ENCODE measurements at places on chromosomes 3 and 15.

DNA sequence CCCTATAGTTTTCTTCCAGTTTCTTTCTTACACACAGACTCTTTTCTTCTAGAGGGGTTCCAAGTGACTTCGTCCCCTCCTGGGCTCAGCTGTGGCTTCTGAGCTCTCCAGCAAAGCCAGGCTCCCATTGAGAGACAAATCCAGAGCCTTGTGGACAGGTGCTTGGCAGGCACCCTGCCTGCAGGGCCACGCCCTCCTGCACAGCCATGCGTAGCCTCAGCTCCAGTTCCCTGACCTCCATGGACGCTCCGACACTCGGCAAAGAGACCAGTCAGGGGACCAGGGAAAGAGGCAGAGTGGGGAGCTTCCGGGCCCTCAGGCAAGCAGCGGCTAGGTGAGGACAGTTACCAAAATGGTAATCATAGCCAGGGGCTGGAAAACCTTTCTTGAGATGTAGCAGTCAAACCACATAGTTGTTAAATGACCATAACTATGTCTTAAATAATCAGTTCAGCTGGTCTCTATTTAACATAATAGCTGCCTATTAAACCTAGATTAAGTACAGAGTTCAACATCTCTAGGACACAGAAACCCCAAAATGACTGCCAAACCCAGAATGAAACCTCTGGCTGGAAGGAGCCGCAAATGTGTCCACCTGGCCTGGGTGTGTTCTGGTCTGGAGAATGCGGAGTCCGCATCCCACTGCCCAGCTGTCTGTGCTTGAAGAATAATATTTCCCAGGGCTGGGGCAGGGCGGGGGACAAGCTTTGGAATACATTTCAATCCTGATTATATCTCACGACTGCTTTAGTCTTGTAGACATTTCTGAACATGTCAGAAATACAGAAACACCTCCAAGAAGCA is 69.3 kb upstream of the RGMA start:
- DNase-seq = no peak

DNA sequence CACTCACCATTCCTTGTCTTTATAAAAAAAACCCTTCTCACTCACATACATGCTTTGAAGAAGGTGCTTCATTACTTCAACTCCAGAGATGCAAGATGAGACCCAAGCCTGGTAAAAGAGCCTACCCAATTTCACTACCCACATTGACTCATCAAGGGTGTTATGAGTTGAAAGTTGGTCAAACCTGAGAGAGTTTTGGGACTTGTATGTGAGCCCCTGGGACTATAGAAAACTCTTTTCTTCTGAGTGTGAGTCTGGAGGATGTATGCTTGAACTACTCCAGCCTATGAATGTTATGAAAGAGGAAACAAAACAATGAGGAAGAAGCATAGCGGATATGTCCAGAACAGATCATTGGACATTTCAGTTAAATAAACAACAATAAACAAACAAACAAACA is 106.5 kb upstream of the SATB1 start:
- no peak for DNase-seq

GRCh38 chr15:42728972-42729371 is 8.0 kb downstream of the CDAN1 start:
- DNase-seq = no peak

- no peak for DNase-seq
These were observed 51.3 kb downstream of the RBMS3 start for GRCh38 chr3:29332195-29332637.

GRCh38 chr3:129614927-129615363 is 8.5 kb upstream of the PLXND1 start:
- DNase-seq = no peak

DNA sequence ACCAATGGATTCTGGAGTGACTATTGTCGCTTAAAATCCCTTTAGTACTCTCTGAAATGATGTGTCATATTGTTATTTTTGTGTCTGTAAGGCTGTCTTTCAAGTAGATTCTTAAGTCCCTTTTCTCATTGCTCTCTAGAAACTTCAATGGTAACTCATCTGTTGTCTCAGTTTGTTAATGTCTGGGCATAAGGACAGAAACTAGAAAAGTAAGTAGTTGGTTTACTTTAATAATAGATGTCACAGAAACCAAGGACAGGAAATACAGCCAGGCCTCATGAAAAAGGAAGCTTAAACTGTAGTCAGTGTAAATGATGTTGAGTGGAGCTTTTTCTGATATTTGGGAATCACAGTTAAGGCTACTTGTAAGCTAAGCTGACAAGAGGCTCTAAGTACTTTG is 730.2 kb upstream of the DPPA4 start:
- DNase-seq = no peak

DNA sequence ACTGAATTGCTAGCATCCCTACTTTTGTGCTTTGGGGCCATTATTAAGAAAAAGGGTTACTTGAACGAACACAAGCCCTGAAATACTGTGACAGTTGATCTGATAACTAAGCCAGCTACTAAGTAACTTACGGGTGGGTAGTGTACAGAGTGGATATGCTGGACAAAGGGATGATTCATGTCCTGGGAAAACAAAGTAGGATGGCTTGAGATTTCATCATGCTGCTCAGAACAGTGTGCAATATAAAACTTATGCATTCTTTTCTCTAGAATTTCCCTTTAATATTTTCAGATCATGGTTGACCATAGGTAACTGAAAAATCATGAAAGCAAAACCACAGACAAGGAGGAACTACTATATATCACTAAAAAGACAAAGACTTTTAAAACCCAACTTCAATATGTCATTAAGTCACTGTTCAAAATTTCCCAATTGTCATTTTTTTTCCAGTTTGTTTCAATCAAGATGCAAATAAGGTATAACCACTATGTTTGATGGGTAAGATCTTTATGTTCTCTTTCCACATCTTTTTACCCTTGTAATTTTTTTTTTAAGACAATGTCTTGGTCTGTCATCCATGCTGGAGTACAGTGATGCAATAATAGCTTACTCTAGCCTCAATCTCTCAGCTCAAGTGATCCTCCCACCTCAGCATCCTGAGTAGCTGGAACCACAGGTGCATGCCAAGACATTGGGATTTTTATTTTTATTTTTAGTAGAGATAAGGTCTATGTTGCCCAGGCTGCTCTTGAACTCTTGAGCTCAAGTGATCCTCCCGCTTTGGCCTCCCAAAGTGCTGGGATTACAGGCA is 67.7 kb downstream of the IFT80 start:
- no peak for DNase-seq

- DNase-seq = no peak
These were observed 435.6 kb downstream of the MECOM start for GRCh38 chr3:169227911-169228310.

DNA sequence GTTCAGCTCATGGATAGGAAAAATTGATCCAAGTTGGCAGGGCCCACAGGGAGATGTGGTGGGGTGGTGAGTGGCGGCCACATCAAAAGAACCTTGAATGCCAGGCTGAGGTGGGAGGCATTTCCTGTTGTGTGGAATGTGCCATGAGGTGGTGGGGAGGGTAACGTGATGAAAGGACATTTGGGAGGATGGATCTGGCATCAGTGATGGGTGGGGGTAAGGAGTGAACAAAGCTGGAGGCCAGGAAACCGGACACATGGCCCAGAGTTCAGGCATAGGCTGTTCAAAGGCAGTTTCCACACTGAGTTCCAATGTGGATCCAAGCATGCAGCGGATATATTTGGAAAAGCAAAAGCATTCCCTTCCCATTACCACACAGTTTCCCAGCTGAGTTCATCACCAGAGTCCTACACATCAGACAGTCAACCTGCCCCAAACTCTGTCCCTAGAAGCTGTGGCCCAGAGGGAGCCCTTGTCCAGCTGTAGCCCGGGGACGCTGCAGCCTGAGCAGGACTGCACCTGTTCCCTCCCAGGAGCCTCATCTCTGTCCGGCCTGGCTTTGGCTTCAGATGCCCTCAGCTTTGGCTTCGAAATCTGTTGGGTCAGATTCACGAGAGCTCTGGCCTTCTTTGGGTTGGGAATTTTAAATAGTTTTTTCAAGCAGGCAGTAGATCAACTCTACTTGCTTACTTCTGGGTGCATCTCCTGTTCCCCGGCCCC is 37.8 kb upstream of the GOLGA6B start:
- no peak for DNase-seq

Measured in CD4-positive, alpha-beta T cell treated with Interleukin-4 for 4 hours (primary cell).